ENCODE measurements at places on chromosomes 6 and 20.

DNA sequence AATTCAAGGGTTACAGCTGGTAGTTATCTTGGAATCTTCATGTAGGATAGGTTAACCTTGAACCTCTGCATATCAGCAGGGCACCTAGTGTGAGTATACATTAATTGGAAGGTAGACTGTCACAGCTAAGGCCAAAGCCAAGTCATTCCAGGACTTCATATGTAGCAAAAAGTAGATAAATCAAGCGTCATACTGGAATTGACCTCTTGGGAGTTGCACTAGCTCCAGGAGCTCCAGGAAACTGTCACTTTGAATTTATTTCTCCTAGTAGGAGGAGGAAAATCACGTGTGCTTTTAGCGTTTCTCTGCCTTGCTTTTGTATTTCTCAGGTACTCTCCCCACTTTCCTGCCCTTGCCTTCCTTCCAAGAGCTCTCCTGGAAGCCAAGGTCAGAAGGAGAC, 30.3 kb downstream of the RIPOR2 start:
- no peak for DNase-seq

GRCh38 chr6:135731116-135731515, 120.4 kb upstream of the PDE7B start:
- no peak for DNase-seq

DNA sequence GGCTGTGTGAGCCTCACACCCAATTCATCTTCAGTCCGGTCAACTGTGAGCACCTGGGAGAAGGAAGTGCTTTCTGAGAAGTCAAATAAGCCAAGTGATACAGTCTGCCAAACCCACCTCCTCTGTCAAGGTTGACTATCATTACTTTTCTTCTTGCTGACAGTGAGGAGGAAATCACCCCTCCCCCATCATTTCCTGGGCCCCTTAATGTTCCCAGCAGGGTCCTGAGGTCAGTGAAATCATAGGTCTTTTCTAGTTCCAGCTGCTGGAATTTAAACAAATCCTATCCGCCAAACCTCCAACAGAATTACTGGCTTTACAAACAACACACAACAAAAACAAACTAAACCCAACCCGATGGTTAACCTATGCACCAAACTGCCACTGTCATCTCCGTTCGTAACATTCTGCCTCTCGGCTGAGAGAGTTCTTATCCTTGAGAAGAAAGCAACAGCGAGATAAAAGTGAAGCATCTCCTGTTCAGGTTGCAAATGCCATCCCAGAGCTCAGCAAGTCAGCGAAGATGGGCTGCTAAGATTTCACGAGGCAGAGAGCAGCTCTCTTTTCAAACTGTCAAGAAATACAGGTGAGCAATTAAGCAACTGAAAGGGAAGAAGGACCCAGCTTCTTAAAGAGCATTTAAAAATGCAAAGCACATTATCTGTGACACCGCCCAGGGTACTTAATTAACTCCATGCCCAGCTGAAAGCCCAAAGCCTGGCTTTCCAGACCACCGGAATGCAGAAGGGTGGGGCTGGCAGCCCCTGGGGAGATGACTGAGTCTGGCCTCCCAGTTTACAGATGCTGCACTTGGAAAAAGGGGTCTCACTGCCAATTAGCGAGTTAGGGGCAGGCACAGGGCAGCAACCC, 24.7 kb downstream of the GFOD1 start:
- DNase-seq = no peak

DNA sequence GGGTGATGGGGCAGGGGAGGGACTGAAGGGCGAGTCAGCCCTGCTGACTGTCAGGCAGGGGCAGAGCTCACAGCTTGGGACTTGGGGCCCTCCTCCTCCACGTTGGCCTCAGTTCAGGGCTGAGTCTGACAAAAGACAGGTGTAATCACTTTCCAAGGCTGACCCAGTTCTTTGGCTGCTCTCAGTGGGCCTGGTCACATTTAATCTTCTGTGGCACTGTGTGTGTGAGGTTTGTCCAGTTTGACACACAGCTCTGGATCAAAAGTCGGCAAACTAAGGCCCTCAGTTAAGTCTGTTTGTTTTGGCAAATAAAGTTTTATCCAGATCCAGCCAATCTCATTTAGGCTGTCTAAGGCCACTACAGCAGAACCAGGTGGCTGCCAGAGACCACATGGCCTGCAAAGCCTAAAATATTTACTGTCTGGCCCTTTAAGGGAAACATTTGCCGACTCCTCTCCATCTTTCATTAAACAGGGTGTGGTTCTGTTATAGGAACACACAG, 5.1 kb upstream of the MAP1LC3A start:
- DNase-seq = no peak

DNA sequence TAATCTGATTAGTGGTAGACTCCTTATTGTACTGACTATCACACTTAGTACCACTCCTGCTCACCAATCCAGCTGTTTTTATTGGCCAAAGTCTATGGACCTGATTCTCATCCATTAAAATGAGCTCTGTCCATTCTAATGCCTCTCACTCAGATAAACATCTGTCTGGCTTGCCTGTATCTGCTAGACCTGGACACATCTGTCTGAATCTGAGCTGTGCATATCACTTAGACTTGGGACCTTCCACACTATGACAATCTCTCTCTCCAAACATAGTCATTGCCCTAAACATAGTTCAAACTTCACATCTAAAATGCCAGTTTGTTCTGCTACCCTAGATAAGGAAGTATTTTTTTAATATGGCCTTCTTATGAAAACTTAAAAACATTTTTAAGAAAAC, 92.6 kb downstream of the CENPW start:
- DNase-seq = no peak

DNA sequence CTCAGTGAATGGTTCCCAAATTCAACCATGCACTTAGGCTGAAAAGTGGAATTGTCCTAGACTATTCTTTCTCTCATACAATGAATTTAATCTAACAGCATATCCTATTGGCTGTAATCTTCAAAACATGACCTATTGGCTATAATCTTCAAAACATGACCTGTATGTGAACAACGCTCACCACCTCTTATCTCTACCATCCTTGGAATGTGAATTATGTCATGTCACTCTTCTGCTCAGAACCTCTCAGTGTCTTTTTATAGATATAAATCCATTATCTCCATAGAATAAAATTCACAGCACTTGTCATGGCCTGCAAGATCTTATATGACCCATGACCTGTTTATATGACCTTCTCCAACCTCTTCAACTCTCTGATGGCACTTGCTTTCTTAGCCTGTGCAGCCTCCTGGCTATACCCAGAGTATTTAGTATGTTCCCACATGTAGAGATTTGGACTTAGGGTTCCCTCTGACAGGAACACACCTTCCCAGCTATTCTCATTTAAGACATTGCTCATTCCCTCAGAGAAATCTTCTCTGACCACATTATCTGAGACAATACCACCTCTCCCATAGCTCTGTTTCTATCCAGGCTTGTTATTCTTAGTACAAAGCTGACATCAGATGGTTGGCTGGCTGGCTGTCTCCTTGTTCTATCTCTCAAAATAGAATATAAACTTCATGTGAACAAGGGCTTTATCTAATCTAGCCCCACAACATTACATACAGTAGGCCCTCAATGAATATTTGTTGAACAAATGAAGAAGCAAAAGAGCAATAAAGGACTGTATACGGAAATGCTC, 275.0 kb upstream of the PREP start:
- DNase-seq = no peak

- no peak for DNase-seq
These were observed 891 bp downstream of the RIPPLY2 start for GRCh38 chr6:83854001-83854501.

GRCh38 chr6:51778666-51779065, 308.7 kb downstream of the PKHD1 start:
- no peak for DNase-seq
